ENCODE measurements at places on chromosomes 12 and 14.

DNA sequence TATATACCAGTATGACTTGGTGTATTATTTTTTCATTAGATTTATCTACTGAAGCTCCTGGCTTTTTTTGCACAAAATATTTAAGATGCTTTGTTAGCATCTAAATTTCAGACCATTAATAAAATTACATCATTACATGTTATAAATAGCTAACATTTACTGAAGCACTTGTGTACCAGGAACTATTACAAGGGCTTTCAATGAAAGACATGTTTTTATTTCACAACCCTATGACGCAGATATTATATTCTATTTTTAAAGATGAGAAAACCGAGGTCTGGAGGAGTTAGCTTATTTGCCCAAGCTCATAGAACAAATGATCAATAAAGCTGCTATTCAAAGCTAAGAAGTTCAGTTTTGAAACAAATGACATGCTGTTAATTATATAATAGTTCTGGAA lies 420.4 kb upstream of the DCN start:
- DNase-seq: no peak

- DNase-seq: no peak
Observed at GRCh38 chr12:39617887-39618286, 1.7 kb downstream of the ABCD2 start.

- no peak for DNase-seq
Observed at GRCh38 chr12:50520416-50521207, 15.8 kb downstream of the DIP2B start.

DNA sequence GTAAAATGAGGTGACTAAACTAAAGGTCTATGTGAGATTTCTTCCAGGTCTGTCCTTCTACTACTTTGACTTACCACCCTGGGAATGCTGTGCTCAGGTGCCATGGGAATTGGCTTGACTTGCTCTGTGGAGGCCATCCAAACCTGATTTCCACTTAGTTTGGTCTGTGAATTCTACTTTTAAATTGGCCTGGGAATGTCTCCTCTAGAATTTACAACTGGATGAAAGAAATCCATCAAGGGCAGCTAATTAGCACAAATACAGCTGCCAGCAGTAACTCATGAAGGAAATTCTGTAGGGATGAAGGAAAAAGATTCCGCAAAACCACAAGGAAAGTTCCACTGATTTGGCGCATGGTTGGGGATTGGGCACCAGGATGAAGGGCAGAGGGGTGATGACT lies 31.7 kb upstream of the FRMD6 start:
- DNase-seq: no peak

DNA sequence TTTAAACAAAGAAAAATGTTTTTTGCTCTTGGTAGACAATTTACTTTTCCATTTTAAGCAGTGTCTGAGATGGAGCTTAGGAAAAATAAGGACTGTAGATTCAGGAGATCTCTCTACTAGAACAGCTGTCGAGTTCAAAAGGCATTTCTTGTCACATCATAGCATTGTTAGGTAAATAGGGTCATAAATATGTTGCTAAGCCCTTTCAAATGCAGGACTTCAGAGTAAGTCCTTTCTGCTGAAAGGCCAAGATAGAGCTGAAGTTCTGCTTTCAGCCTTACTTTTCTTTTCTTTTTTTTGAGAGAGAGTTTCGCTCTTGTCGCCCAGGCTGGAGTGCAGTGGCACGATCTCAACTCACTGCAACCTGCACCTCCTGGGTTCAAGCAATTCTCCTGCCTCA lies 98.2 kb downstream of the SYNE2 start:
- DNase-seq: no peak

GRCh38 chr14:69328317-69328716 lies 68.4 kb downstream of the GALNT16 start:
- DNase-seq: no peak

GRCh38 chr14:105737504-105738246 lies 211.3 kb downstream of the TMEM121 start:
- DNase-seq: no peak

GRCh38 chr12:122861587-122861970 lies 26.3 kb downstream of the HIP1R start:
- no peak for DNase-seq

- DNase-seq: no peak
Observed at GRCh38 chr14:52352061-52352491, 38.0 kb downstream of the PTGER2 start.

DNA sequence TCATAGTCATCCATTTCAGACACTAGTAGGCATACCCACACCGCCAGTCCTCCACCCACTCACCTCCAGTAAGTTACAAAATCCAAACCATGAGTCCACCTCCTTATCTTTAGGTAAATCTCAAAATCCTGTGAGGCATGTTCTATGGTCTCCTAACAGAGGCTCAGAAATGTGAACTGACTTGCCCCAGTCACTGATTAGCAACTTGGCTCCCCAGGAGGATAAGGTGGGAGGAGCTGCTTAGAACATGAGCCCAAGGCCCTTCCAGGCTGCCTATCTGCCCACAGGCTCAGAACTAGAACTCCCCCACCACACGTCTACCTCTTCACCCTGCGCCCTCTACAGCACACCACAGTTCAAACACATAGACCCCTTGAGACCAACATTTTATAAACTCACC lies 19.9 kb downstream of the SETD3 start:
- DNase-seq: no peak
